ENCODE measurements at places on chromosomes 5 and 9. TPM values are rescaled to one million over a fixed set of nuclear protein-coding genes. Genes with fewer than 3 reads are reported as not detected.

- peaks cover 1% of the 10 kb centered on the region for H3K27me3 ChIP-seq
- no peak for DNase-seq
- H3K4me1 ChIP-seq = no peaks in the 10 kb centered on the region
- no peak overlapping the region for H3K27ac ChIP-seq
- no peak overlapping the region for H3K4me3 ChIP-seq
Measured at GRCh38 chr9:131043087-131043486, 34.1 kb downstream of the LAMC3 start.

- H3K4me1 ChIP-seq = no peaks in the 10 kb centered on the region
- H3K4me3 ChIP-seq = no peak overlapping the region
- H3K27me3 ChIP-seq = no peaks in the 10 kb centered on the region
- H3K27ac ChIP-seq = no peak overlapping the region
Measured at GRCh38 chr5:3995954-3996619, 400.5 kb downstream of the IRX1 start.

GRCh38 chr5:14742498-14742897 lies 78.0 kb downstream of the OTULIN start:
- H3K36me3 ChIP-seq = no peaks in the 10 kb centered on the region
- no peaks in the 10 kb centered on the region for H3K27me3 ChIP-seq
- no peak overlapping the region for H3K27ac ChIP-seq
- H3K4me1 ChIP-seq = peaks cover 27% of the 10 kb centered on the region
- H3K4me3 ChIP-seq = no peak overlapping the region

FANCC gene
- total RNA-seq = 9.3 TPM

DNA sequence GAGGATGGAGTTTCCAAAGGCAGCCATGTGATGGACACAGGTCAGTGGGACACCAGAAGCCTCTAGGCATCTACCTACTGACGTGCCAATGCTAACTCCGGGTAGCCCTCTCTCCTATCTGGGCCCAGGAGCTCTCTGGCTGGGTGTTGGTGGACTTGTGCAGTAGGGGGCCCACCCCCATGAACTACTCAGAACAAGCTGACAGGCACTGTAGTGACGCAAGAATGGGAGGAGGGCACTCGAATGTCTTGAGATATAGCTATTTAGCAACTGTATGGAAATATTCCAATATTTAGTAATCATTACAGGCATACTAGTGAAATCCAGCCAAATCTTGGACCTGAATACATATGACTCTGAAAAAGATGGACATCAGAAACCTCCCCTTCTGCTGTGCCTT lies 5.7 kb upstream of the DOCK2 start:
- H3K4me3 ChIP-seq = no peak overlapping the region
- H3K27me3 ChIP-seq = no peaks in the 10 kb centered on the region
- DNase-seq = no peak
- no peaks in the 10 kb centered on the region for H3K36me3 ChIP-seq

ZNF658 gene
- 2.5 TPM for total RNA-seq

DNA sequence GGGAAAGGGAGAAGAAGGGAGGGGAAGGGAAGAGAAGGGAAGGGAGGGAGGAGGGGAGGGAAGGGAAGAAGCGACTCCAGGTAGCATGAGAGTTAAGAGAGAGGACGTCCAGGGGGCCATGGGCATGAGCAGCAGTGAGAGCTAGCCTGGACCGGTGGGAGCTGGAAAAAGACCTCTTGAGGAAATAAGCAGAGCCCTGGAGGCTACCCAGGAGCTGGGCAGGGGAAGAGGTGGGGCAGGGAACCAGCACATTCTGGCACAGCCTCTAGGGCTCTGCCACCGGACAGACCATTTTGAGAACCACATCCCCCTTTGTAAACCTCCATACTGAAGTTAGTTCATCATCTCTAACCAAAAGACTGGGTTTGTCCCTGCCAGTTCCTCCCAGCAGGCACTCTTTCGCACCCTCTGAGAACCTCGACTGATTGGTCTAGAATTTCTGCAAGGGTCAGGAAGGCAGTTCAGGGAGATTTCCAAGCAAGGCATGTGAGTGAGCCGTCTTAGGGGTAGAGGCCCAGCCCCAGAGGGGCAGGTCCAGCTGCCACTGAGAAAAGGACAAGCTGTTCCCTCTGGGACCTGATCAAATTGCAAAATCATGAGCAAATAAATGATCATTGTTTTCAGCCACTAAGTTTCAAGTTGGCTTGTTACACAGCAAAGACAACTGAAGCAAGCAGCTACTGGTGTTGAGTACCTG lies 11.6 kb downstream of the NAIF1 start:
- no peak overlapping the region for H3K27ac ChIP-seq
- H3K4me3 ChIP-seq = no peak overlapping the region
- peaks cover 22% of the 10 kb centered on the region for H3K4me1 ChIP-seq
- DNase-seq = no peak
- no peaks in the 10 kb centered on the region for H3K27me3 ChIP-seq

DNA sequence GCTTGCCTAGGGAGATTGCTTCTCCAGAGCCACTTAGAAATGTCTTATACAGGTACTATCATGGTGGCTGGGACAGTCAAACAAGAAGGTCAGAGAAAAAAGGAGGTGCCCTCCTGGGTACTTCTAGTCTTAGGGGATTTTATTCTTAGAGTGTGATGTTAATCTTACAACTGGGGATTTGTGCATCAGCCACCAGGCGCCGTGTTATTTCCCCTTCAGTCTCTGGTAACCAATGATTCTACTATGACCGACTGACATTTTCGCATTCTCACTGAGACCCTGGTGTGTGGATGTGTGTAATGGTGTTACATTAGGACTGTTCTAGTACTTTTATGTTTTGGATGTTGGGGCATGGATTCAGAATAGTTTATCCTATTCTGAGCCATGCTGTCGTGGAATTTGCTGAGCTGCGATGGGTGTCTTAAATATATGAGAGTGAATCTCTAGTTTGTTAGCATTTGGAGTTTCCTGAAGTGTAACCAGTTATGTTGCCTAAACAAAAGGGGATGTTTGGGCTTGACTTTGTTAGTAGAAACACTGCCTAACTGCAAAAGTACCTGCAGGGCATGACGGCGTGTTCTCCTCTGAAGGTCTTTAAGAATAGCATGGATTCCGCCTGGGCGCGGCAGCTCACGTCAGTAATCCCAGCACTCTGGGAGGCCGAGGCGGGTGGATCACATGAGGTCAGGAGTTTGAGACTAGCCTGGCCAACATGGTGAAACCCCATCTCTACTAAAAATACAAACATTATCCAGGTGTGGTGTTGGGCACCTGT lies 175.2 kb upstream of the DAP start:
- no peak overlapping the region for H3K27ac ChIP-seq
- no peaks in the 10 kb centered on the region for H3K36me3 ChIP-seq
- no peak for DNase-seq
- no peaks in the 10 kb centered on the region for H3K4me1 ChIP-seq
- no peaks in the 10 kb centered on the region for H3K27me3 ChIP-seq
- H3K4me3 ChIP-seq = no peak overlapping the region

PCDHAC1 gene
- total RNA-seq = not detected

TRIP13 gene
- 108 TPM for total RNA-seq

DNA sequence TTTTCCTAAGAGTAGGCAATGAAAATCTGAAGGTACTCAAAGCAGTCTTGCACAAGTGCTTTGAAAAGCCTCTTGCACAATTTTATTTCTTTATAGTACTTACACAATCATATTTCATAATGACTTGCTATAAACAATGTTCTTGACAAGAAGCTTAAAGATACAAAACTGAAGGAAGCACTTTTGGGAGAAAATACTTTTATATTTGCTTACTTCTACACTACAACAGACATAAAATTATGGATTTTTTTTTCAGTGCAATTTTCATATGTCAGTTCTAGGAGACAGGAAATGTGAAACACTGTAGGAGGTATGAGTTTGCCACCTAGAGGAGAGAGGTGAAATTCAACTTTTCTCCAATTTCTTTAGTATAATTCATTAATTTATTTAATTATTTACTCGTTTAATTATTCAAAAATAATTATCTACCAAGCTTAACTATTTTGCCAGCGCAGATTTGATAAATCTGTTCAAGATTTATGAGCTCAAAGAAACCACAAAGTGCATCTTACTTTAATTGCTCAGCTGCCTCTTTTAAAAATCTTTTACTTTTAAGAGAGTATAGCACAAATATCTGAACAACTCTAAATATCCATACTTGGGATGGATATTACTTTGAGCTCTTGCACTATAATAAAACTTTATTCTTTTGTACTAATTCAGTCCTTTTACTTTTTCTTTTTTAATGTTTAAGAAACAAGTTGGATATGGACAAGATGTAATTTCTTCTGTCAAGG lies 29.0 kb upstream of the CDKN2B start:
- H3K4me3 ChIP-seq = no peak overlapping the region
- H3K27me3 ChIP-seq = no peaks in the 10 kb centered on the region
- peaks cover 44% of the 10 kb centered on the region for H3K4me1 ChIP-seq
- H3K36me3 ChIP-seq = no peaks in the 10 kb centered on the region
- no peak overlapping the region for H3K27ac ChIP-seq

DNA sequence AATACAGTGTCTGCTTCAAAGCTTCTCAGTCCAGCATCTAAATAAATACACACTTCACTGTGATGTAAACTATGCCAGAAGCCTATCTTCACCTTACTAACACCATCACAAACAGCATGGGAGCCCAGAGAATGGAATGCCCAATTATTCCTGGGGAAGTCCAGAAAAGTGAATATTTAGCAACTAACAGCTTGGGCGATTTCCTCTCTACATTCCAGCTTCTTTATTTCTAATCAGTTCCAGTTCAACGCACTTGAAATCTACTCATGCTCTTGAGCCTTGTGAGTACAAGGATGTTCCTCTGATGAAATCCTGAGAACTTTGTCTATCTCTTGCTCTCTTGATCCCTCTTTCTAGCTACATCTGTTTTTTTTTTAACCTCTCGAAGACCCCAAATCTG lies 100.4 kb upstream of the C9orf72 start:
- no peaks in the 10 kb centered on the region for H3K4me1 ChIP-seq
- DNase-seq = no peak
- no peaks in the 10 kb centered on the region for H3K27me3 ChIP-seq
- H3K4me3 ChIP-seq = no peak overlapping the region
- H3K27ac ChIP-seq = no peak overlapping the region
- H3K36me3 ChIP-seq = no peaks in the 10 kb centered on the region

GRCh38 chr5:31918739-31919138 lies 255.4 kb downstream of the GOLPH3 start:
- no peaks in the 10 kb centered on the region for H3K4me1 ChIP-seq
- no peaks in the 10 kb centered on the region for H3K36me3 ChIP-seq
- H3K27me3 ChIP-seq = no peaks in the 10 kb centered on the region
- DNase-seq = no peak
- no peak overlapping the region for H3K27ac ChIP-seq

- no peak for DNase-seq
- peaks cover 22% of the 10 kb centered on the region for H3K4me1 ChIP-seq
- no peak overlapping the region for H3K4me3 ChIP-seq
- H3K36me3 ChIP-seq = no peaks in the 10 kb centered on the region
- no peak overlapping the region for H3K27ac ChIP-seq
Measured at GRCh38 chr5:10854506-10855277, 93.7 kb upstream of the DAP start.

GRCh38 chr5:10536511-10536910 lies 27.4 kb upstream of the ANKRD33B start:
- no peak overlapping the region for H3K27ac ChIP-seq
- DNase-seq = no peak
- peaks cover 22% of the 10 kb centered on the region for H3K4me1 ChIP-seq
- no peak overlapping the region for H3K4me3 ChIP-seq
- H3K27me3 ChIP-seq = no peaks in the 10 kb centered on the region

CNTLN gene
- total RNA-seq = 6.9 TPM

GRCh38 chr5:17056141-17056631 lies 120.1 kb upstream of the MYO10 start:
- DNase-seq = peak; percentile 64
- peak overlapping the region; percentile 69 for H3K27ac ChIP-seq
- H3K36me3 ChIP-seq = no peaks in the 10 kb centered on the region

- no peaks in the 10 kb centered on the region for H3K27me3 ChIP-seq
- H3K4me1 ChIP-seq = peaks cover 10% of the 10 kb centered on the region
- no peak overlapping the region for H3K4me3 ChIP-seq
- H3K27ac ChIP-seq = no peak overlapping the region
- DNase-seq = no peak
Measured at GRCh38 chr5:135029477-135030122, 4.4 kb downstream of the PITX1 start.

- H3K27me3 ChIP-seq = no peaks in the 10 kb centered on the region
- DNase-seq = no peak
- H3K4me3 ChIP-seq = no peak overlapping the region
- peaks cover 45% of the 10 kb centered on the region for H3K4me1 ChIP-seq
Measured at GRCh38 chr5:154199671-154200220, 9.2 kb downstream of the GALNT10 start.

GRCh38 chr5:55758231-55758630 lies 20.4 kb downstream of the DDX4 start:
- peaks cover 17% of the 10 kb centered on the region for H3K27me3 ChIP-seq
- no peak for DNase-seq
- no peak overlapping the region for H3K27ac ChIP-seq
- H3K36me3 ChIP-seq = no peaks in the 10 kb centered on the region

GRCh38 chr5:11514705-11515432 lies 389.4 kb downstream of the CTNND2 start:
- no peak for DNase-seq
- H3K4me1 ChIP-seq = no peaks in the 10 kb centered on the region
- H3K4me3 ChIP-seq = no peak overlapping the region

MAT2B gene
- 97.6 TPM for total RNA-seq

Data from SJSA1 (cell line).